Stimulated activated CD4-positive, alpha-beta T cell treated with anti-CD3 and anti-CD28 coated beads, Interleukin-2, amount 100 ng/mL, for 4 hours (primary cell): ENCODE measurements at places on chromosomes 6 and 20.

DNA sequence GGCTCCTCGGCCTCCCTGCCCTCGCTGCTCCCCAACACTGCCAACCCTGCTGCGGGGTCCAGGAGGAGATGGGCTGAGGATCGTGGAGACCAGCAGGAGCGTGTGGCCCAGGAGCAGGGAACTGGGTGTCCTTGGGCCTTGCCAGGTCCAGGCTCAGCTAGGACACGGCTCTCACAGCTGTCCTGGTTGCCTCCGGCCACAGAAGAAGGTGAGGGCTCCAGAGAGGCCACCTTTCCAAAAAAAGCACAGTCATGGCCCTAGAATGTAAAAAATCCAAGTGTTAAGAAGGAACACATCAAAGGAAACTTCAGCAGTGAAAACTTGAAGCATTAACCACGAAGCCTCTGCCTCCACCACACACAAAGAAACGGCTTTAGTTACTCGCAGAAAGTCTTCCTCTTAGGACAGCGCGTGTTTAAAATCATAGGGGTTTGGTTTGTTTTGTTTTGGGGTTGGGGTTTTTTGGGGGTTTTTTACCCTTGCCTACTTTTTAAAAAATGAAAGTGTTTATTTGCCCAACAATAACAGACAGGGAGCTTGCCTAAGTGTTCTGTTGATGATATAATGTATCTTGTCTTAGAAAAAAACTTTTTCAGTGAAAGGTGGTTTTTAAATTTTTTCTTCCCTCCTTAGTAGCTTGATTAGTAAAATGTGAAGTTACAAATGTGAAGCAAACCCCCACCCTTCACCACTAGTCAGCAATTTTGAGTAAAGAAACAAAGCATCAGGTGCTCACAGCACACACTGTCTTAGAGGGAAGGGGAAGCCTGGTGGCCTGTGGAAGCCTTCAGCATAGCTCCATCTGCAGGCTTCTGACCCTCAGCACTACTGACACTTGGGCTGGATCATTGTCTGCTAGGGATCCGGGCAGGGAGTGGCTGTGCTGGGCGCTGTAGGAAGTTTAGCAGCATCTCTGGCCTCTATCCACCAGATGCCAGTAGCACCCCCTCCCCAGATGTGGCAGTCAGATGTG lies 60.0 kb downstream of the PTPN1 start:
- no peak for DNase-seq

DNA sequence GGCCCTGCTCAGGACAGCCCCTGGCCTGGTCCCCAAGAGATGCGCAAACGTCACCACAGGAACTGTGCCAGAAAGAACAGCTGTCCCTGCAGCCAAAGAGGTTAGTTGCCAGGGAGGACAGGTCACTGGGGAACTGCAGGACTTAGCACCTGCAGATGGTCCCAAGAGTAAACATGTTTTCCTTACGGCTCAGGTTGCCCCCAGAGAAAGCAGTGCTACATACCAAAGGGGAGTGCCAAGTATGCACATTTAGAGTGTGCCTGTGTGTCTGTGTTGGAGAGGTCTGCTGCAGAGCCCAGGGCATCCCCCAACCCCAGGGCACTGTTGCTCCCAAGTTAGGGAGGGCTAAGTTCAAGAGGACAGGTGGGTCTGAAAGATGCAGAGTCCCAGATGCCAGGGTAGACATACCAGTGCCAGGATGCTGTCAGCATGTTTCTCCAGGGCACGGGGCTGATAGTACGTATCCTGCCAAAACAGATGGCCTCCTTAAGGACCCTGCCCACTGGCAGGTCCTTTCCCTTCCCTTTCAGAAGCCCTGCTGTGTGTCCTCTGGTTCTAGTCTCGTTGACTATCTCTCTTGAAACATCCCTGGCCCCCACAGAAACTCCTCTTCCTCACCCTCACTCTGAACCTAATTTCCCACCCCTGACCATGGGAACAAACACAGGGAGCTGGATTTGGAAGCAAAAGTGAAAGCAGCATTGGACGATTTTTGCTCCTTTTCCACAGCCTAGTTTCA lies 1.3 kb downstream of the ABHD16A start:
- DNase-seq: no peak

- no peak for DNase-seq
Measured at GRCh38 chr6:7119272-7119801, 11.6 kb downstream of the RREB1 start.

- DNase-seq: no peak
Measured at GRCh38 chr6:115838763-115839401, 221.8 kb downstream of the FRK start.

DNA sequence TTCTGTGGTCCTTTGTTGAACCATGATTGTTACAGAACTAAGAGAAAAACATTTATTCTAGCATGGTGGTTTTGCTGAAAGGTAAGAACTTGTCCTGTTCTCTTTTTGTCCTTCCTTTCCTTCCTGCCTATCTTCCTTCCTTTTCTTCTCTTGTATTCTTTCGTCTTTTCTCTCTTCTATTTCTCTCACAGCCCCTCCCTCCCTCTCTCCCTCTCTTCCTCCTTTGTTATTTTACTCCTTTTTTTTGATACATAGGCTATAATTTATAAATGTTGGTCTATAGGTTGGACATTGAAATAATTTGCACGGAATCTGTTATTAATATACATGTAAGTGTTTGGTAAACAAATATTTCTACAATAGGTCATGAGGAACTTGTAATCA lies 18.6 kb downstream of the ADGRB3 start:
- DNase-seq: no peak

DNA sequence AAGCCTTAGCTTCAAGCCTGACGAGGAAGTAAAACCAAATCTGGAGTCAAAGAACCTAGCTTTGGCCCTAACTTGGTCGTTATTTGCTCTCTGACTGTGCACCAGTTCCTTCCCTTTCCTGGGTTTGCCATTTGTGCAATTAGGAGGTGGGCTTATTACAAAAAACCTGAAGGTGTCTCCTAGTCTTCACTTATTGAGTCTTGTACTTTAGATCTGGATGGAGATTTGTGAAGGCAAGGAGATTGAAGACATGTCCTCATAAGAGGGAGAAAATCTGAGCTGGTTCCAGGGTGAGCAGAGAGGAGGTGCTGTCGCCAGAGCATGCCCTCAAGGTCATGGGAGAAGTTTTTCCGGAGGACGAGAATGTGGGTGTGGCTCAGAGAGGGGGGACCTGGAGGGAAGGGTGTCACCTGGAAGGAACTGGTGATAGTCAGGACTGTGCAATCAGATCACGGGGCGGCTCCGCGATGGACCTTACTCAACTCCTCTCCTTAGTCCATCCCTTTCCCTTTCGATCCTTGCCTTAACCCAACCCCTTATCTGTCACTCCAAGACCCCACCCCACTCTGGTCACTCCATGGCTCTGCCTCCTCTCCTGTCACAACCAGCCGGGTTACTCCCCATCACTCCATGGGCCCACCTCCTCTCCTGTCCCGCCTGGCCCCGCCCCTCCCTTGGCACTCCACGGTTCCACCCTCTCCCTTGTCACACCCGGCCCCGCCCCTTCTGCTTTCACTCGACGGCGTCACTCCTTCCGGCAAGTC lies 588 bp upstream of the ACSS2 start:
- no peak for DNase-seq

- no peak for DNase-seq
Measured at GRCh38 chr6:604579-604978, 52.3 kb downstream of the HUS1B start.

GRCh38 chr6:151630387-151630786 lies 136.6 kb downstream of the CCDC170 start:
- DNase-seq: no peak

GRCh38 chr6:113205553-113205952 lies 651.6 kb upstream of the MARCKS start:
- no peak for DNase-seq

- DNase-seq: no peak
Measured at GRCh38 chr6:150128425-150128824, 14.4 kb upstream of the PPP1R14C start.

GRCh38 chr6:101614774-101615173 lies 221.3 kb downstream of the GRIK2 start:
- no peak for DNase-seq

DNA sequence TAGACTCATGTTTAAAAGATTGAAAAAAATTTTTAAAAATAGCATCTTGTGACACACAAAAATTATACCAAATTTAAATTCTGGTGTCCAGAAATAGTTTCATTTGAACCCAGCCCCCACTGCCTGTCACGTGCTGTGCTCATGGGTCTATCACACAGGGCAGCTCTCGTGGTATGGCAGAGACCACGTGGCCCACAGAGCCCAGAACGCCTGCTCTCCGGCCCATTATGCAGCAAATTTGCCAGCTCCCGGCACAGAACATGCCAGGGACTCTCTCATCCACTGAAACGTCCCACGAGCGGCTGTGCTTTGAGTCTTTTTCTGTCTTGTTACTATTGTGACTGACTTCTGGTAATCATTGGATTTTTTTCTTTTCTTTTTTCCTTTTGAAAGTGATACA lies 224.3 kb downstream of the TTLL2 start:
- no peak for DNase-seq

GRCh38 chr20:63567136-63567385 lies 7.0 kb downstream of the HELZ2 start:
- DNase-seq: no peak

DNA sequence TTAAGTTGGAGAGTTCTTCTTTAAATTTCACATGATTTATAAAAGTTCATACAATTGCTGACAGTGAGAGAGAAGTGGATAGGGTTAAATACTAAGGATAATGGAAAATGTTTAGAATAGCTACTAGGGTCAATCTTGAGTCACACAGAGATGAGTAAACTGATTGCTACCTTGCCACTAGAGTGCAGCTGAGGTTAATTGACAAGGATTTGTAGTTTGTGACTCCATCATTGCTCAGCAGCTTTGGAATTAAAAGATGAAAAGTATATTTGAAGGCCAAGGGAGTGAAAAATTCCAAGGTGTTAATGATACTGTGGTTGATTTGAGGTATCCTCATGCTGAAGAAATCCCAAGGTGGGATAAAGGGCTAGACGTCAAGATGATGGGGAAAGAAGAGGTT lies 524.0 kb downstream of the UTRN start:
- no peak for DNase-seq

DNA sequence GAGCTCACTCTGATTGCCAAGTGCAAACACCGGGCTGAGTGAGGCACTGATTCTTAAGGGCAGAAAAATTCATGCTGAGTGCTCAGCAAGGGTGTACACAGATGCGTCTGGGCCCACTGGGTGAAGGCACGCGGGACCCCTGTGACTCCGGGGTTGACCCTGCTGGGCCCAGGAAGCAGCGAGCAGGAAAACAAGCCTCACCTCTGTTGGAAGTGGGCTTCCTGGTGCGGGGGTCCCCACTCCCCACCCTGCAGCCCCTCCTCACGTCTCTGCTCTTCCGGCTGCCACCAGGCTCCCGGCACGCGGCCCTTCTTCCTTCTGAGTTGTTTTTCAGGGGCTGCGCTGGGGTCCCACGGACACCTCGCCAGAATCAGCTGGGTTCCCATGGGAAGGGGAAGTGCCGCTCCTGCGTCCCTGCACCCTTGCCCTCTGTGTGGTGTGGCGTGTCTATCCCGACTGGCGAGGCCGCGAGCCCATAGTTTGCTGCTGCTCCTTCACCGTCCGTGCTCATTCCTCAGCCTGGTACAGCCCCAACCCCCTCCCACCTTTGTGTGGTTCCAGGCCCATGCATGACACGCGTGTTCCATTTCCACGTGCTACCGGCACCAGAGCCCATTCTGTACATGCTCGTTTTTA lies 80.6 kb upstream of the BHLHE23 start:
- no peak for DNase-seq

- DNase-seq: no peak
Measured at GRCh38 chr20:37396416-37397075, 50.6 kb downstream of the SRC start.

GRCh38 chr6:14474816-14475215 lies 357.2 kb downstream of the CD83 start:
- no peak for DNase-seq

GRCh38 chr6:20129290-20130088 lies 82.8 kb downstream of the MBOAT1 start:
- no peak for DNase-seq

- no peak for DNase-seq
Measured at GRCh38 chr6:149130090-149130489, 187.4 kb upstream of the TAB2 start.

GRCh38 chr6:103570431-103570830 lies 1289.3 kb downstream of the HACE1 start:
- no peak for DNase-seq

DNA sequence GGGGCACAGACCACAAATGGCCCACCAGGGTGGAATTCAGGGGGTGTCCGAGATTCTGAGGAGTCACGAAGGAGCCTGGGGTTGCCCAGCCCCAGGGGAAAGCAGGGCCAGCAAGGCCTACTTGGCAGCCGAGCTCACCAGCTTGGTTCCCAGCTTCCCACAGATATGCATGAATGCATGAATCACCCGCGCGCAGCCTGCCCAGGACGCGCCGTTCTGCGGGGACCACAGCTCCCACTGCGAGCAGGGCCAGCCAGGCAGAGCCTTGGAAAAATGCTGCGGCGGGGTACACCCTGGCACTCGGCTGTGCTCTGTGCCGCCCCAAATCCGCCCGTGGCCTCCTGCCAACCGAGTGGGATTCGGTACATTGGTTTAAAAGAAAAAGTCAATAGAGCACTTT lies 211.0 kb downstream of the NFATC2 start:
- no peak for DNase-seq

DNA sequence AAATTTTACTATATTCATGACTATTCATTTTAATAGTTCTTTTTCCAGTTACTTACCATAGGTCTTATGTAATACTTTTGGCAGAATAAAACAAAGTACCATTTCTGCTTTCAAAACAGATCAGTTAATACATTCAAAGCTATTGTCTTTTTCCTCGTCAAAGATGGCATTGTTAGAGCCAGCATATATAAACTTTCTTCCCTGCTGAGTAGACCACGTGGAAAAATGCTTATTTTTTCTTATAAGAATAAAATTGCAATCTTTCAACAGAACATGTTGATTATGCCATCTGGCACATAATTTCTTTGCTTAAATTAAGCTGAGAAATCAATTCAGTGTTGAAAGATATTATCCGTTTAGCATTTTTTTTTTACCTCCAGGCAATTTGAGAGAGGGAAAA lies 34.9 kb upstream of the EXOC2 start:
- no peak for DNase-seq

DNA sequence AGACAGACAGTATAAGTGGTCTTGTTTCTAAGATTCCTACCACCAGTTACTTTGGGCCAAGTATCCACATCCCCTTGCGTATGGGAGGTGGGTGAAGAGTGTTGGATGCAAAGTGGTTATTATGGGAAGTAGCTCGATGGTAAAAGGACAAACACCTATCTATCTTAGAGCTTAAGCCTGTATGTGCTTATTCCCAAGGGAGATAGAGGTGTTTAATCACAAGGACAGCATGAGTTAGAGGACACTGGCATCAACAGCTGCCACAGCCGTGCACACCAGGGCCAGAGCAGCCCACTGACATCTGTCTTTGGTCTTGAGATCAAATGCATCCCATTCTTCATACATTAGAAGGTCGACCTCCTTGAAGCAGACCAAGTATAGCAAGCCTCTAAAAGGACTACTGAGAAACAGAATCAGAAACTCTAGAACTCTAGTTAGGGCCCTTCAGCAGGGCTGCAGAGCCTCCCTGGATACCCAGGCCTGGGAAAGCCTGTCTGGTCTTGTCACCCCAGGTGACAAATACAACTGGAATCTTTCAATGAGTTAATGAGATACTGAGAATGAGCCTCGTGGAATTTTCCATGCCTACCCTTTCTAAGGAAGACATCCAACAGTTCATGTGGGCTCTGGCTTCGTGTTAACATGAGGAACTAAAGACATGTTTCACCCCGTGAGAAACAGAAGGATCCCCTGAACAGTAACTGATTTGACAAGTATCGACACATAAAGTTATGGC lies 28.7 kb downstream of the TXNDC5 start:
- DNase-seq: no peak

- no peak for DNase-seq
Measured at GRCh38 chr6:27829453-27830211, 82.6 kb downstream of the OR2B2 start.

GRCh38 chr6:30344191-30344867 lies 627 bp upstream of the RPP21 start:
- DNase-seq: no peak
